ENCODE measurements at places on chromosomes 2 and 18.

DNA sequence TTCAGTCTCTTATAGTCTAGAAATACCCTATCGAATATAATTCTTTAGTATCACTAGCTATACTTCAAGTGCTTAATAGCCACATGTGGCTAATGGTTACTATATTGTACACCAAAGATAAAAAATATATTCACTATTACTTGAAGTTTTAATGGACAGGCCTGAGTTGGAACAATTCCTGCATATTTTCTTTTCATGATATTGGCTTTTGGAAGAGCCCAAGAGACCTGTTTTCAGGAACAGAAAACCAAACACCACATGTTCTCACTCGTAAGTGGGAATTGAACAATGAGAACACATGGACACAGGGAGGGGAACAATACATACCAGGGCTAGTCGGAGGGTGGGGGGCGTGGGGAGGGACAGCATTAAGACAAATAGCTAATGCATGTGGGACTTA, 334.4 kb upstream of the TRIB2 start:
- no peak for DNase-seq

- DNase-seq = peak; percentile 59
Observed at GRCh38 chr2:143264851-143265250, 135.6 kb downstream of the ARHGAP15 start.

- DNase-seq = no peak
Observed at GRCh38 chr18:2293109-2293839, 278.0 kb downstream of the METTL4 start.

GRCh38 chr2:85163675-85164074, 30.5 kb downstream of the TCF7L1 start:
- DNase-seq = no peak
